ENCODE measurements at places on chromosomes 6 and 20.

DNA sequence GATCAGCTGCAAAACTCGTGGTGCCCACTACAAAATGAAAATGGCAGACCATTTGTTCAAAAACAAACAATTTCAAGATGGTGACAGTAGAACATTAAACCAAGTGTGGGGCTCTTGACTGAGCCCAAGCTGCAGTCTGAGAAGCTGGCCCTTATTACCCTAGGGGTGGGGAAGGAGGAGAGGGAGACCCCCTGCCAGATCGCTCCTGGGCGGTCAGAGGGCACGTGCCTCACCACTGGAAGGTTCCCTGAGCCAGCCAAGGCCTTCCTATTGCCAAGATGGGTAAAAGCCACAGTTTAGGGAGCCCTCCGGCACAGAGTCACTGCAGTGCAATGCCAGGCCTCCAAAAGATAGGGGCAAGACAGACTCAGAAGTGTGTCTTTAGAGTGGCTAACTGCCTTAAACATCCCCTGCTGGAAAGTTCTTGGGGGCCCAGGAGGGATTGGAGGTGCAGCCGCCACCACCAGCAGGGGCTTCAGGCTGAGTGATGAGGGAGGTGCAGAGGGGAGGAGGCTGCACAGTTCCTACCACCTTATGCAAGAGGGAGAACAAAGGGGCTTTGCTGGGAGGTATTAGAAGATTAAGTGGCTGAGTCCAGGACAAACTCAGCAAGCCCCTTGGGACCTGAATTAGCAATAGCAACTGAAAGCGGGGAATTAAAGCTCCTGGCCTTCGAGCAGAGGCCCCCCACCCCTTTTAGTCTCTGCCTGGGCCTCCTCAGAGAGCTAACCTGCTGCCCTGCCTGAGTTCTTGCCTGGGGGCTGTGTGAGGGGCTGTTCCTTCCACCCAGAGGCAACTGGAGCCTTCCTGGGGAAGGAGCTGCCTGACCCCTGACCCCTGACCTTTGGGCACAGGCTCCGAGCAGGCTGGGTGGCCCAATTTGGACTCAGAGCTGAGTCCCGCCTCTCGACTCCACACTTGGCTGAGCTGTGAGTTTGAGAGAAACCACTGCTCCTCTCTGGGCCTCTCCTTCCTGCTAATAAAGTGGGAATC, 88.4 kb downstream of the VEGFA start:
- DNase-seq = no peak

DNA sequence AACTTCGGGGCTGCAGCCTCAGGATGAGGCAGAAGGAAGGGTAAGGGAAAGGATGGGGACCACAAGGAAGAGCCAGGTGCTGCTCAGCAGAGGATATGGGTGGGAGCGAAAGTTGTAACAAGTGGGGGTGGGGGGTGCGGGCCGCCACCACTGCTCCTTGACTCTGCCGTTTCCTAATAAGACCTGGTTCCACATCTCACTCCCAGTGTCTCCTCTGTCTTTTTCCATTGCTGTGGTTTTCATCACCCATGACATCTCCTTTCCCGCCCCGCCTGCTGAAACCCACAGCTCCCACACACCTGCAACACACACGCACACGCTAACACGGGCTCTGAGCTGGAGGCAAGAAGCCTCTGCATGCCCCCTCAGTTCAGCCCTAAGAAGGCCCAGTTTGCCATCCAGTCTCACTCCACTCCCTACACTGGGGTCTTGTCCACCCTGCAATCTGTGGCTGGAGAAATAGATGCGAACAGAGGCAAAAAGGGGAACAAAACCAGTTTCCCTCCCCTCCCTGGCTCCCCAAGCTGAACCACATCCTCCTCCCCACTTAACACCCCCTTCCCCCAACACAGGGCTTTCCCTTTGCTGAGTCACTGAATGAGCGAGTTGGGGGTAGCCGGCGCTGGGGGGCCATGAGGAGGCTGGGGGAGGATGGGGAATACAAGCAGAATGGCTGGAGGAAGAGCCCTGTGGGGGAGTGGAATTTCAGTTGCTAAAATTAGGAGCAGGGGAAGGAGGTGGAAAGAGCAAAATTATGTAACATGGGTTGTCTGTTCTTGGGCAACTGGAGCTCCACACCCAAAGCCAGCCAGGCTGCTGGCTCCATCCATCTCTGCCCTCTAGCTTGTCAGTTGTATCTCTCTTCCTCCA, 11.5 kb downstream of the NFKBIL1 start:
- DNase-seq = peak; percentile 17

GRCh38 chr6:28125401-28125800, 992 bp downstream of the ZSCAN16 start:
- DNase-seq = no peak

DNA sequence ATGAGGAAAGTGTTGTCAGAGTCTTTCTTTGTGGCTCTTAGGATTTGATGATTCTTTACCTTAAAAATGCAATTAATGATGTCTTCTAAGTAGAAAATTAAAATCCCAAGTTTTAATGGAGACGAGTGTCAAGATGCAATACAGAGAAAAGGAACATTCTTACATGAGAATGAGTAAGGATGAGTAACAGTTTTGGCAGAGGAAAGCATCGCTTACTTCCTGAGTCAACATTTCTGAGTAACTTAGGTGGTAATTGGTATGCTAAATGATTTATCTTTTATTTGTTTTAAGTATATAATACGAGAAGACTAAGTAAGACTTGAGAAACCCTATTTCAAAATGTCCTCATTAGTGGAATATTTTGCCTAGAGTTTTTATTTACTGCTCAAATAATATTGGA, 101.3 kb downstream of the RTN4IP1 start:
- DNase-seq = peak; percentile 97

- DNase-seq = peak; percentile 90
Measured at GRCh38 chr6:128600397-128600951, 80.1 kb upstream of the PTPRK start.

GRCh38 chr6:134830940-134831339, 119.0 kb downstream of the ALDH8A1 start:
- DNase-seq = no peak
